Sigmoid colon (tissue), 7 donors: ENCODE measurements at places on chromosomes 2 and 18.

- DNase-seq: peak; percentile 84
- no peak overlapping the region for H3K4me3 ChIP-seq
- H3K27me3 ChIP-seq: peaks cover 54% of the 10 kb centered on the region
- peak overlapping the region; percentile 83 for H3K27ac ChIP-seq
Measured at GRCh38 chr18:77129150-77129551, 3.4 kb downstream of the MBP start.

GRCh38 chr18:5891184-5891853, 4.0 kb downstream of the TMEM200C start:
- H3K27me3 ChIP-seq: peaks cover 31% of the 10 kb centered on the region
- H3K27ac ChIP-seq: no peak overlapping the region
- DNase-seq: no peak

DNA sequence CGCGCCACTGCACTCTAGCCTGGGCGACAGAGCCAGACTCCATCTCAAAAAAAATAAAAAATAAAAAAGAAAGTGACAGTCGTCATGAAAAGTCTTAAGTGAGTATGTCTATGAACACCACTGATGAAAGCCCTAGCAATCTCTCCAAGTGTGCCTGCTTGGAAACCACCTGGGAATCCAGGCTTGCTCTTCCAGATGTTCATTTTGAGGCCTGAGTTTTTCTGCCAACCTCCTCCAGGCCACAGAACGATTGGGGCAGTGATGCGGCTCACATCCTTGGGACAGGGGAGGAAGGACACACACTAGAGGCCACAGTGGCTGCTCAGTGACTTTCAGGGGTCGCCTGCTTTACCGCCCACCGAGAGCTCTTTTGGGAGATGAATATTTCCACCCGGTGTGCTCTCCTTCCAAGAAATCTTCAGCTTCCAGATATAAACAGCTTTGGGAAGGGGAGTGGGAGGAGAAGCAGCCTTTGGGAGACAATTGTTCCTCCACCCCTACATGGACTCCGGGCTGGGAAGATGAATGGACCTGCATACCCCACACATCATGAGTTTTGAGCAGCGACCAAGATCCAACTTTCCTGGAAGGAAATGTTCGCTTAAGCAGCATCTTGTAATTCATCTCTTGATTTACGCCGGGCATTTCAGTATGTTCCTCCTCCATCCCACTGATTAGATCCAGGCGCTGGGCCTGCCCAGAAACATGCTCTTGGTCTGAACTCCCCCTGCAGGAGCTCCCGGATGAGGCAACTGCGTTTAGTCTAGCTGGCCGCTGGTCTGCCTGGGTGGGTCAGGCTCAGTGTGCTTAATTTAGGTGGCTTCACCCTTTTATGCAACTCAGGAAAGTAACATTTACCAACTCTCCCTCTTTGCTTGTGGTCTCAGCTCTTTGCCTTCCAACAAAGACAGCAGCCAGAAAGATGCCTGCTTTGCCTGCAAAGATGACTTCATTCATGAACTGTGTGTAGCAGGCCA, 6.2 kb upstream of the ARMC9 start:
- no peaks in the 10 kb centered on the region for H3K27me3 ChIP-seq
- H3K36me3 ChIP-seq: no peaks in the 10 kb centered on the region
- H3K27ac ChIP-seq: peak overlapping the region; percentile 97

DNA sequence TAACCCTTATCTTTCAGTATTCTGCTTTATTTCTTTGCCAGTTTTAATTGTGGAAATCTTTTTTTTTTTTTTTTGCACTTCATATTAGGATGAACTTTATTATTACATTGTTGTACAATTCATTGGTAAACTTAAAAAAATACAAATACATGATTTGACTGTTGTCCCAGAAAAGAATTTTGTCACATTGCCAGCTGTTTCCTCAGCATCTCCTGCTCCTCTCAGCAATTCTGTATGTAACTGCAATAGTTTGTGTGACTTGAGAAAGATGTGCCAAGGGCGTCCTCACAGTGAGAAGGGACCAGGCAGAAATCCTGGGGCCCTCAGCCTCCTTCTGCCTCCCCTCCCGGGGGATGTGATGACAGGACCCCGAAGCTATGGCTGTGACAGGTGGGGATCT, 254.4 kb downstream of the NBAS start:
- no peaks in the 10 kb centered on the region for H3K27me3 ChIP-seq
- peaks cover 40% of the 10 kb centered on the region for H3K36me3 ChIP-seq
- no peak overlapping the region for H3K27ac ChIP-seq
- no peak for DNase-seq
- H3K4me3 ChIP-seq: no peak overlapping the region

GRCh38 chr2:147182260-147182659, 662.6 kb upstream of the ACVR2A start:
- no peaks in the 10 kb centered on the region for H3K27me3 ChIP-seq
- no peak overlapping the region for H3K4me3 ChIP-seq
- no peaks in the 10 kb centered on the region for H3K36me3 ChIP-seq
- no peaks in the 10 kb centered on the region for H3K4me1 ChIP-seq
- no peak for DNase-seq
- H3K27ac ChIP-seq: no peak overlapping the region

DNA sequence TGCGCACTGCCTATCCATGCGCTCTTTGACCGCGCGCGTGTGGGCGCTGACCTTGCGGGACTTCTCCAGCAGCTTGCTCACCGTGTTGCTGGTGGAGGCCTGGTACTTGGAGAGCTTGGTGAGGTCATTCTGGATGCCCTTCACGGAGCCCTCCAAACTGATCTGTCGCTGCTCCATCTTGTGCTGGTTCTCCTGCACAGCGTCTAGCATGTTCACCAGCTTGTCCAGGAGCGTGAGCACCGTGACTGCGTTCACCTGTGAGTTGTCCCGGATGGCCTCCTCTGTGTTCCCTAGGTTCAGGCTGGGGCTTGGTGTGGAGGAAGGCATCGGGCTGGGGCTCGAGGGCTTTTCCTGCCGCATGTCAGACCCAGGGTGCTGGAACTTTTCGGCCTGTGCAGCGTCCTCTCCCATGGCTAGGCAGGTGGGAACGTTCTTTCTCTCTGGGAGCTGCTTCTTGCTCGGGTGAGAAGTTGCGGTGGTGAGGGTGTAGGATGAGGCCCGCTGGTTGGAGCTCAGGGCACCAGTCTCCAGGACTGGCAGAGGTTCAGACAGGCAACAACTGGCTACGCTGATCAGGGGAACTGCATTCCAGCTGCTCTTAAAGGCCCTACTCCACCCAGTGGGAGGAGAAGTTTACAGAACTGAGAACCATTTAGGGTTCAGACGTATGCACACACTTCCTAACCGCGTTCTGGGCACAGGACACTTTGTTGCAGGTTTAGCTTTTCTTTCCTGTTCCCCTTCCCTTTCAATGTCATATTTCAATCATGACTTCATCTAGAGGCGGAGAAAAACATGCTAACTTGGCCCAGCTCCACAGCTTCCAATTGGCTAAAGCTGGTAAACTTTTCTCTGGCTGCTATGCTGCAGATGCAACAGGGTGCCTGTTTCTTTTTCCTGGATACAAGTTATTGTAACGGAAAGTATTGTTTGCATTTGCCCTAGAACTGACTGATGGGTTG, at the start of gene CAVIN2:
Gene CAVIN2 (minus strand): TSS at position 574 of the 962 bp plus-strand sequence. CDS start 163 bp downstream, at position 411.
- peak within 1 kb of the TSS; percentile 64 for H3K4me3 ChIP-seq
- DNase-seq: peak; percentile 90
- no peaks in the 10 kb centered on the region for H3K27me3 ChIP-seq
- H3K4me1 ChIP-seq: peaks cover 40% of the 10 kb centered on the region

GRCh38 chr2:101528501-101528900, 53.6 kb upstream of the RFX8 start:
- no peak overlapping the region for H3K4me3 ChIP-seq
- H3K27me3 ChIP-seq: no peaks in the 10 kb centered on the region
- peaks cover 4% of the 10 kb centered on the region for H3K4me1 ChIP-seq
- H3K27ac ChIP-seq: no peak overlapping the region
- DNase-seq: no peak
- H3K36me3 ChIP-seq: no peaks in the 10 kb centered on the region
